ENCODE measurements at places on chromosomes 12 and 14. TPM values are rescaled to one million over a fixed set of nuclear protein-coding genes. Genes with fewer than 3 reads are reported as not detected.

The RNASE3 gene
- total RNA-seq, result not detected

The CMTM5 gene
- total RNA-seq, result 0.32 TPM

The KRT7 gene
- 17.0 TPM for total RNA-seq

The PFDN5 gene
- total RNA-seq, result 253 TPM

The LRP1-AS gene
- total RNA-seq, result not detected

The ARHGEF40 gene
- 87.1 TPM for total RNA-seq

The SERPINA4 gene
- not detected for total RNA-seq

The NCKAP5L gene
- total RNA-seq, result 51.2 TPM

The LIN7A gene
- total RNA-seq, result 6.1 TPM

The SLIRP gene
- 61.4 TPM for total RNA-seq

The SLC39A5 gene
- total RNA-seq, result not detected
